ENCODE measurements at places on chromosomes 13 and 19.
A peak's percentile ranks its signal among the peaks of the same experiment; 100 is the strongest.

- no peak for DNase-seq
These were observed 3.5 kb upstream of the DOCK6 start for GRCh38 chr19:11265785-11266236.

GRCh38 chr13:109917422-109917821 lies 131.0 kb upstream of the IRS2 start:
- no peak for DNase-seq

- DNase-seq, result peak; percentile 90
These were observed 5.8 kb downstream of the KLF2 start for GRCh38 chr19:16330368-16330801.

- DNase-seq, result no peak
These were observed 92.3 kb upstream of the ANKRD10 start for GRCh38 chr13:111007209-111007608.

DNA sequence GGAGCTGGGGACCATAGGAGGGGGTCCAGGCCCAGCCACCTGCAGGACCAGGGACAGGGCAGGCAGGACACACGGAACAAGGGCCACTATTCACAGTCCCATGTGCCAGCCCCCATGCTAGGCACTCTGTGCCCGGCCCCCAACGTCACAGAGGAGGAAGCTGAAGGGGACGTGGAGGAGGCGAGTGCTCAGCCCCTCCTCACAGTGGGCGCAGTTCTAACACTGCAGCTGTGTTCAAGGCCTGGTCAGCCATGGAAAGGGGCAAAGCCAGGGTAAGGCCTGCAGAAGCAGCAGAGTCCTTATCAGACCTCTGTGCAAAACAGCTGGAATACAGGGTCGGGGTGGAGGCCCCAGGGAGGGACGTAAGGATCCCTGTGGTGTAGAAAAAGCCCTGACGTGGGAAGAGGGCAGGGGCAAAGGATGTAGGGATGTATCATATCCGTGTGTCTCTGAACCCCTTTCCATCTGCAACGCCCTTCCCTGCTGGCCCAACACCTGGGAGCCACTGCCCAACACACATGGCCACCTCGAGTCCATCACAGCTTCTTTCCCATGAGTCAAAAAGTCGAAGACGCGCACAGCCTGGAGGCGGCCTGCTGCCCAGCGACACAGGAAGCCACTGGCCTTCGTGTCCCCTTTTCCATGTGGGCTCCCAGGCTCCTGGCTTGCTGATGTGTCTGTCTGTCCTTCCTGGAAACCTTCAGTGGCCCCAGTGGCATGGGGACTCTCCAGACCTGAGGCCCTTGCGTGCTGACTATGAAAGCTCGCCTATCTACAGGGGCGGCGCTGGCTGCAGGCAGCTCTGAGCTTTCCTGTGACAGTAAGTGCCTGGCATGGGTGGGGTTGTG lies 28.0 kb downstream of the SH3GL1 start:
- no peak for DNase-seq

Data from stimulated activated CD8-positive, alpha-beta memory T cell treated with anti-CD3 and anti-CD28 coated beads, Interleukin-15, amount 100 ng/mL, for 48 hours (primary cell).